ENCODE measurements at places on chromosomes 6 and 20.

- DNase-seq = no peak
These were observed 44.8 kb upstream of the CTAGE9 start for GRCh38 chr6:131755597-131755996.

DNA sequence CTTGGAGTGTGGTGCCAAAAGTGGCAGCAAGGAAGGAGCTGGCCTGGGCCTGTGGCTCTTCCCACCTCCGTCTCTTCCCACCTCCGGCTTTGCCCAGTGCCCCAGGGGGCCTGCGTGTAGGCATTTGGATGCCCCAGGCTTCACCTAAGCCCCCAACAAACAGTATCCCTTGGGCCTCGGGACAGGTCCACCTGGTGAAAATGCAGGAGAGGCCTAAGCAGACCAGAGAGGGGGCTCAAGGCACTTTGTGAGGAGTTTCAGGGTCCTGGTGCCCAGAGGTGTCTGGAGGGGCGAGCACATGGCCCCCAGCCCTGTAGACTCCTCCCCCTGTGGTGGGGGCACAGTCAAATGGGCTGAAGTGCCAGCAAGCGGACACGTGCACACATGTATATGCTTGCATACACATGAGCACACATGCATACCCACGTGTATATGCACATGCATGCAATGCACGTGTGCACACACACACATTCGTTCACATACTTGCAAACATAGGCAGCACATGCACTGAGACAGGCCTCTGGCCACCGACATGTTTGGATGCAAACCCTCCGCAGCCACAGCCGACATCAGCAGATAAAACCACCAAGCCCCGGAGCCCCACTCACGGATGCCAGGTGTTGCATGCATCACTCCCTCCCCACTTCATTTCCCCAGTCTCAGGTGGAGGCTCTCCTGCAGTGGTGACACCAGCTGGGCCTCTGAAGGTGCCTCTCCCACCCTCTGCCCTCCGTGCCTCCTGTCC lies 124.5 kb downstream of the TAF4 start:
- DNase-seq = no peak

DNA sequence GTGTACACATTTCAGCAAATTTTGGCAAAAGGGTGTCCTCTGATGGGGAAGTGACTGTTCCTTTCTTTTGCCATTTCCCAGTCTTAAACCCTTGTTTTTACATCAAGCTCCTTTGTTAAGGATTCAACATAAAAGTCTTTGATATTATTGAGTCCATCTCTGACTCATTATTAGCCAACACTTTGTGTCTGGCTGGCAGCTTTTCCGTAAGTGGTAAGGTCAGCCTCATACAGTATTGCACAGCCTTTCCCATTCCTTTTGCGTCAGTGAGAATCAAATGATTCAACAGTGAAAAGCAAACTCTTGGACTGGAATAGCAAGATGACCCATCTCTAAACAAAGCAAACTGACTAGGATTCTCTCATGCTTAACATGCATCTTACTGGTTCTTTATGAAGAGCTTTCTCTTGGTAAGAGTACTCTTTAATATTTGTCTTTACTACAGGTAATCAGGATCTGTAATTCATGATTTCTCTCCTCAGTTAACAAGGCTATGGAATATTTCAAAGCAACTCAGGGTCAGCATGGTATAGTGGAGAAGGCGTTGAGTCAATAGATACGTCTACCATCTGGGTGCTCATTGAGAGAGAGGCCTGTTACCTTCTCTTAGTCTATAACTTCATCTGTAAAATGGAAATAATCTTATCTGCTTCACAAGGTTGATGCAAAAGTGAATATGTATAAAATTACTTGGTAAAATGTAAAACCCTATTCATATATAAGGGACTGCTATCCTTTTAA lies 183.6 kb downstream of the PRL start:
- DNase-seq = no peak

GRCh38 chr6:135170238-135170637 lies 10.9 kb upstream of the MYB start:
- DNase-seq = no peak

DNA sequence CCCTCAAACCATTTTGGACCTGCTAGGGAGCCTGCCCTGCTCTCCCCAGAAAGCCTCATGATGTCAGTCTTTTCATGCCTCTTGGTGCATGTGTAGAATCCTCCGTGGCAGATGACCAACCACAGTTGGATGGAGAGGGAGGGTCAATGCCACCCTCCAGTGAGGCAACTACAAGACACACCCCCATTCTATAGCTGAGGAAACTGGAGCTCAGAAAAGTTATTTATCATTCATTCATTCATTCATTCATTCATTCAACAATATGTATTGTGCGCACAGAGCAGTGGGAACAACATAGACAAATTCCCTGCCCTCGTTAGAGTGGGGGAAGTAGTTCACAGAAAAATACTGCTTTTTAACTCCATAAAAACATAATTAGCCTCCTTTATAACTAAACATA lies 16.8 kb downstream of the SNRPB start:
- DNase-seq = no peak

DNA sequence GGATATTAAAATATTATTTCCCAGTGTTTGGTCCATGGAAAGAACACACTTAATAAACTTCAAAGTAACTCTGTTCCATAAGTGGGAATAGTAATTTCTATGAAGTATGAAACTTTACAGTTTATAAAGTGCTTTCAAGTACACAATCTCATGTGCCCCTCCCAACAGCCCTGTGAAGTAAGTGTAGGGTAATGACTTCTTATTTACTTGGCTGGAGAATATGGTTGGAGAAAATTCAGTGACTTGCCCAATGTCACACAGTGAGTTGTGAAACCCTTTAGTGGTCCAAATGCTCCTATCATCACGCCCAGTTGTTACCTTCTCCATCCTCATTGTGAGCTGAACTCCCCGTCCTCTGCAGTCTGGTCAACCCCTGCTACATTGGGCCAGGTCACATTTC lies 141.2 kb downstream of the PDE7B start:
- no peak for DNase-seq

GRCh38 chr20:46400253-46400652 lies 6.2 kb downstream of the ELMO2 start:
- no peak for DNase-seq

DNA sequence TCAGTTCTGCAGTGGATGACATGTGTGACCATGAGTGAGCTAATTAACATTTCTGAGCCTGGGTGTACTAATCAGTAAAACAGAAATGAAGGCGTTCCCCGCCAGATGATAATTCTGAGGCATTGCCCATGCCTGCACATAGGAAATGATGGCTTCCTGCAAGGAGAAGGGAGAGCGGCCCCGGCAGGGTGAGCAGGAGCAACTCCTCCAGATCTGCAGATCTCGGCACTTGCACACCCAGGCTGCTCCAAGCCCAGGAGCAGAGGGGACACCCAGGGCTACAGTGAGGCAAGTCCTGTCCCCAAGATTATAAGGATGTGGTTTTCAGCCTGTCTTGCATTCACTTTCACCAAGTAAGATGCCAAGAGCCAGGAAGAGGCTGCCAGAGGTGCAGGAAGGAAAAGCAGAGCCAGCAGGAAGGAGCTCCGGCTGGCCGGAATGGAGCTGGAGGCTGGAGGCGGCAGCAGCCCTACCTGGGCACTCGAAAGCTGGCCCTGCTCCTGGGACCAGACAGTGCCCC lies 177.5 kb upstream of the CST7 start:
- no peak for DNase-seq

DNA sequence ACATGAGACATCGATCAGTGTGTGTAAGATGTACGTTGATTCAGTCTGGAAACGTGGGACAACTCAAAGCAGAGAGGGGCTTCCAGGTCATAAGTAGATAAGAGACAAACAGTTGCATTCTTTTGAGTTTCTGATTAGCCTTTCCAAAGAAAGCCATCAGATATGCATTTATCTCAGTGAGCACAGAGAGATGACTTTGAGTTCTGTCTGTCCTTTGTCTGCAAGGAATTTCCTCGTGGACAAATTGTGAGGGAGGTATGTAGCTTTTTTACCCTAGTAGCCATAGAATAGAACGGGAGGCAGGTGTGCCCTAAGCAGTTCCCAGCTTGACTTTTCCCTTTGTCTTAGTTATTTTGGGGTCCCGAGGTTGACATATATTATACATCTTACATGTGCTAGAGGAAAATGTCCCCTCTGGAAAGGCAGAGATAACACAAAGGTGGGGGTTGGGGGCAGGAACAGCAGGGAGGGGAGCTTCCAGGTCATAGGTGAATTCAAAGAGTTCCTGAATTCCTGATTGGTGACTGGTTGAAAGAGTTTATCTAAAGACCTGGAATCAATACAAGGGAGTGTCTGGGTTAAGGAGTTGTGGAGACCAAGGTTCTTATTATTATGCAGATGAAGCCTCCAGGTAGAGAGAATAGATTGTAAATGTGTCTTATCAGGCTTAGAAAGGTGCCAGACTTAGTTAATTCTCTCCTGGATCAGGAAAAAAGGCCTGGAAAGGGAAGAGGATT lies 237.0 kb downstream of the NFATC2 start:
- DNase-seq = no peak

DNA sequence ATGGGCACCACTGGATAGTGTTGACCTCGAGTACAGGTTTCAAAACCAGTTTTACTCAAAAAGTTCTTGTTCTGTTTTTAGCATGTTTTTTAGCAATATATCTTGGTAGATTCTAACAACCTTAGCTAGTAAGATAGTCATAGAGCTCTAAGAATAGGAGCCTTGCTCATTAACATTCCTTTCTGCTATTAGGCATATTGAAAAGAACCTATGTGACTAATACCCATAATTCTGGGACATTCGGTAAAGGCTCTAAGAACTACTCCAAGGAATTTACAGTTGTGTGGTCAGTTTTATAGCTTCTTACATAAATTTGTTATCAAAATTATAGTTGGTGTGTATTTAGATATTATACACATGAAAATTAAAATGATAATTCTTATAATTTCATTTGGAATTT lies 11.6 kb downstream of the SLC9A8 start:
- DNase-seq = no peak

DNA sequence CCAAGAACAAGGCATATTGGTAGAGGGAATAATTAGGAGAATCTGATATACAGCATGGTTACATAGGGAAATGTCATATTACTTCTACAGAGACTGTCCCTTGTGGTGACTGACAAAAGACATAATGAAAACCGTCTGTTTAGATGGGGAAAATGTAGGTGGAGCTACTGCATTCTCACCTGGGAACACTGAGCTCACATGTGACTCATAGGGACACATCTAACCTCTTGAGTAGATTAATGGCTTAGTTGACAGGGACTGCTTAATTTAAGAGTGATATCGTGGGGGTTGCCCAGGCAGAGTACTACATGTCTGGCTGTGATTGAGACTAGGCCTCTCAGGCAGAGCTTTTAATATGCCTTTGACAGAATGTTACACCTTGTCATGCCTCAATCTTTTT lies 235.3 kb upstream of the ZFP64 start:
- DNase-seq = no peak

GRCh38 chr6:6006006-6006427 lies 708 bp downstream of the NRN1 start:
- DNase-seq = no peak

DNA sequence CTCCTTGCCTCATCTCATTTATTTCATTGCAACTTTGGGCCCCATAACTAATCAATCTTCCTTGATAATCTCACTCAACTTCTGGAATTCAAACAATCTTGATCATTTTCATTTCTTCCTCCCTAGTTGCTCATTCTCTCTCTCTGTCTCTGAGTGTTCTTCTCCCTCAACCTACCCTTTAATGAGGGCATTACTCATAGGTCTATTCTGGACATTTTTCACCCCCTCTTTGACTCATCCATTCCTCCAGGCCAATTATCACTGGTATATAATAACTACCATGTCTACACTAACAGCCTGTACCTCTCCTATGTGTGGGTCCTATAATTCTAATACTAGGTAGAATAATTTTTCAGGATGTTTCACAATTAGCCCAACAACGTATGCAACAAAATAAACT lies 78.8 kb downstream of the COL21A1 start:
- no peak for DNase-seq

DNA sequence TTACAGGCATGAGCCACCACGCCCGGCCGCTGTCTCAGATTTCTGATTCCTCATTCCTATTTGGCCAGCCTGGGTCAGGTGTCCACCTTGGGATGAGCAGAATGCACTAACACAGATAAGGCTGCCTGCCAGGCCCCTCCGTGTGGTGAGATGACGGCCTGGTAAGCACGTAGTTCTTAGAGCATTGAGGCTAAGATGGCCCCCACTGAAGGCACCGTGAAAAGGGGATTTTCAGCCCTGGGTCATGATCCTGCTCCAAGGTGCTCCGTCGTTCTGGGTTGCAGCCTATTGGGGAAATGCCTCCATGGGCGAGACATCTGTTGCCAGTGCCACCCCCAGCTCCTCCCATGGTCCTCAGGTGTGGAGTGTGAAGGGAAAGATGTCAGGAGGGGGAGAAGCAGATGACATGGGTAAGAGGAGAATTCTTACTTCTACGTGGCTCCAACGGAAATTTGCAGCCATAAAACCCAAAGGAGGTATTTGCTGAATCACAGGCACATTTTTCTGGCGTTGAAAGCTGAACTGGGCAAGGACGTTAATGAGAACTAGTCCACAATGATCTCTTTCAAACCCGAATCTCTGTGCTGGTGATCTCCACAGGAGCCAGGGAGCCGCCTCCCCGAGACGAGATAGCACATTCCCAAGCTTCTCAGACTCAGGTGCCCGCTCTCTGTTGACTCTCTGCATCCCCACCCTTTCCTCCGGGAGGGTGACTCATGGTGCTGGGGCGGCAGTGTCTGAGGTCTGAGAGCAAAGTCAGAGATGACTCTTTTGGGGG lies 34.0 kb upstream of the BMP6 start:
- no peak for DNase-seq

GRCh38 chr20:38159566-38159956 lies 5.5 kb downstream of the TGM2 start:
- no peak for DNase-seq

DNA sequence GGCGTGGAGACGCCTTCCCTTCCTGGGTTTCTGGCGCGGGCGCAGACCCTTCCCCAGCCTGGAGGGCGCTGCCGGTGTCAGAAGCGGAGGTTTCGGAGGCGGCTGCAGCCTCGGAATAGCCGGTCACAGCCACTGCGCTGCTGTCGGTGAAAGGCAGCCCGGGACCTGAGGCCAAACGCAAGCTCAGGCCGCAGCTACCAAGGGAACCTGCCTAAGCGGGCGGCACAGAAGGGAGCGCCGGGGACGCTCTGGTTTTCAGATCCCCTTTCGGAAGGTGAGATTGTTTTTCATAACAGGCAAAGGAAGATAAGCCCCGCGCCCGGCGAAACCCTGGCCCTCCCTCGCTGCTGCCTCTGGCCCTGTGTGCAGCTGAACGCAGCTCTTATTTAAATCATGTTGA lies 116.5 kb downstream of the FAM120B start:
- no peak for DNase-seq

DNA sequence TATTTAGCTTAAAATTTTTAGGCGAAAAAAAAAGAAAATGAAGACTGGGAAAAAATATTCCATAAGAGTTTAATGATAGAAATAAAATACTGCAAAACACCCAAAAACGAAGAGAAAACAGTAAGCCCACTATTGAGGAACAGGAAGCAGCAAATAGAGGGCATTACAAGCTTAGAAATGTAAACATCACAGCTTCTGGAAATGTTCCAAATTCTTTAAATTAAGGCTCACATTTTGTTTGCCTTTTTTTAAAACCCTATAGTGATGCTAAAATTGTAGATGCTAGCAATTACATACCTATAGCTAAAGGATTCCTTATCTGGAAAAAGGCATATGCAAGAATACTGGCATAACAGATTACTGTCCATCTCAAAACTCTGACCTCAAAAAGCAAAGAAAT lies 248.6 kb downstream of the KHDRBS2 start:
- DNase-seq = no peak

- no peak for DNase-seq
These were observed 15.5 kb upstream of the PRDM1 start for GRCh38 chr6:106070636-106071035.

- DNase-seq = no peak
These were observed 94.1 kb downstream of the TMEM242 start for GRCh38 chr6:157229132-157229618.

- no peak for DNase-seq
These were observed 622.9 kb upstream of the ID4 start for GRCh38 chr6:19214231-19214630.

Data from esophagus squamous epithelium (tissue), 5 donors.